ENCODE measurements at places on chromosomes 12 and 14.

DNA sequence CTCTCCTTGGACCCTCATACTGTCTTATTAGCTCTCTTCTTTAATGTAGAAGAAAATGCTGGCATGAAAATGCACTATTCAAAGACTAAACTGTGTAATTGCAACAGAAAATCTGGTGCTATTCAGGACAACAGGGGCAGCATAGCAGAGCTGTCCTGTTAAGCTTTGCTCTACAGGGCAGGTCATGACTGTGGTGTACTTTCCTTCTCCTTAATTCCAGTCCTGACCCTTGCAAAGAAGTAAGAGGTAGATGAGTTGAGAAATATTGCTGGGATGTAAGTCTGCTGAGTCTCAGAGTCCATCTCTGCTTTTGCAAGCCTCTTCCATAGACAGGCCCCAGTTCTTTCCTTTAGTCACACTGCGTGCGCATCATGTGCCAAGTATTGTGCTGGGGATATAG, 52.6 kb upstream of the STK38L start:
- no peak for DNase-seq

DNA sequence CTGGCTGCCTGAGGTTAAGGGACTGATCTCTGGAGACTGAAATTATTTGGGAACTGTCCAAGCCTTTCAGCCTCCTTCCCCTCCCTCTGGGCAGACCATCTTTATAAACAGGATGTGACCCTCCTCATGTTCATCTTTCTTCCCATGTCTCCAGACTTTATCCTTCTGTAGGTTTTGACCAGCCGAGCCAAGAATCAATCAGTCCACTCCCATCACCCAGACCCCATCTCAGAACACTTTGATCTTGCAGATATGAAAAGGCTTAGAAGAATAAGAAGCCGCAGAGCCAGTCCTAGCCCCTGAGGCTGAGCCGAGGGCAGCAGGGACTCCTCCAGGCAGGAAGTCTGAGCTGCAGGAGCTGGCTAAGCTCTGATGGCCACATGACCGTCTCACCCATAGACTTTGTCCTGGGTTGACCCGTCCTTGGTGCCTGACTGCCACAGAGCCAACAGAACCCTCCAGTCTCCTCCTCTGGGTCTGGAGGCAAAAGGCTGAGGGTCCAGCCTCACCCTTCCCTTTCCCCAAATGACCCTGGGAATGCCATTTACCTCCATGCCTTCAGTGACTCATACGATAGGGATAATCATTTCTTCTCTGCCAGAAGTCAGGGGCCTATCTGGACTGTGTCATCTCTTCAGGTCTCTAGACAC, 1.6 kb downstream of the KRT71 start:
- DNase-seq: no peak

GRCh38 chr14:73242357-73242901, 5.1 kb downstream of the PAPLN start:
- no peak for DNase-seq

GRCh38 chr12:79326222-79326621, 364.5 kb downstream of the PAWR start:
- no peak for DNase-seq

GRCh38 chr12:7303230-7303629, 642 bp upstream of the ACSM4 start:
- DNase-seq: no peak

GRCh38 chr12:53820514-53821306, 68.9 kb upstream of the CISTR start:
- no peak for DNase-seq

- DNase-seq: no peak
Measured at GRCh38 chr12:2027351-2027750, 23.1 kb upstream of the DCP1B start.

DNA sequence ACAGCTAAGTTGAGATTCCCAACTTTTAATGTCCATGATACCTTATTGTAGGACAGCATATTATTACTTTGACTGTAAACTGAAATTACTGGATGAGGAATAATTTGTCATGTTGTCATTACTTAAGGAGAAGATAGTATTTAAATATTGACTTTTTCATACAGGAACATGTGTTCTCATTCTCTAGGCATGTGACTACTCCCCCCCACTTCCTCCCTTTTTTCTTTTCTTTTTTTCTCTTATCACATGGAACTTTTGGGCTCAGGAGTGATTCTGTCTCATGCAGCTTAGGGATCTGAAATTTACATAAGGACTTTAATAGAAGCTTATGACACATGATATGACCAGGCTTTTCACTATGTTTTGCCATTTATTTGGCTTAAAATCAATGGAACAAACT, 127.7 kb upstream of the SLCO1C1 start:
- no peak for DNase-seq

GRCh38 chr14:91985521-91986255, 38.2 kb upstream of the FBLN5 start:
- DNase-seq: no peak

DNA sequence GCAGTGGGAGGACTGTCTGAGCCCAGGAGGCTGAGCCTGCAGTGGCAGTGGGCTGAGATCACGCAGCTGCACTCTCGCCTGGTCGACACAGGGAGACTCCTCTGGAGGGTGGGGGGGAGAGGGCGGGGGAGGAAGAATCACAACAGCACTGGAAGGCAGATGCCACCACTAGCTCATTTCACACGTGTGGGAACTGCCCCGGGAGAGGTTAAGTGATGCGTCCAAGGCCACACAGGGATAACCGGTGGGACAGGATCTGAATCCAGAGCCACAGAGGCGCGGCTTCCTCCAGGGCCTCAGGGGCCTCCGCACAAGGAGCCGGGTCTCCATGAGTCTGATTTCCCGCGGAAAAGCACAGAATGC, 20.8 kb downstream of the STX2 start:
- no peak for DNase-seq

DNA sequence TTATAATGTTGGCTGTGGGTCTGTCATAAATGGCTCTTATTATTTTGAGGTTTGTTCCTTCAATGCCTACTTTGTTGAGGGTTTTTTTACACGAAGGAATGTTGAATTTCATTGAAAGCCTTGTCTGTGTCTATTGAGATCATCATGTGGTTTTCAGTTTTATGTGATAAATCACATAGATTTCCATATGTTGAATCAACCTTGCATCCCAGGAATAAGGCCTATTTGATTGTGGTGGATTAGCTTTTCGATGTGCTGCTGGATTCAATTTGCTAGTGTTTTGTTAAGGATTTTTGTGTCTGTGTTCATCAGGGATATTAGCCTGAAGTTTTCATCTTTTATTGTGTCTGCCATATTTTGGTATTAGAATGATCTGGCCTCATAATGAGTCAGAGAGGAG, 27.6 kb downstream of the SLC2A13 start:
- no peak for DNase-seq

- no peak for DNase-seq
Measured at GRCh38 chr12:31228811-31229792, 96.8 kb downstream of the SINHCAF start.

GRCh38 chr14:101876555-101876938, 87.8 kb upstream of the DYNC1H1 start:
- peak; percentile 22 for DNase-seq

DNA sequence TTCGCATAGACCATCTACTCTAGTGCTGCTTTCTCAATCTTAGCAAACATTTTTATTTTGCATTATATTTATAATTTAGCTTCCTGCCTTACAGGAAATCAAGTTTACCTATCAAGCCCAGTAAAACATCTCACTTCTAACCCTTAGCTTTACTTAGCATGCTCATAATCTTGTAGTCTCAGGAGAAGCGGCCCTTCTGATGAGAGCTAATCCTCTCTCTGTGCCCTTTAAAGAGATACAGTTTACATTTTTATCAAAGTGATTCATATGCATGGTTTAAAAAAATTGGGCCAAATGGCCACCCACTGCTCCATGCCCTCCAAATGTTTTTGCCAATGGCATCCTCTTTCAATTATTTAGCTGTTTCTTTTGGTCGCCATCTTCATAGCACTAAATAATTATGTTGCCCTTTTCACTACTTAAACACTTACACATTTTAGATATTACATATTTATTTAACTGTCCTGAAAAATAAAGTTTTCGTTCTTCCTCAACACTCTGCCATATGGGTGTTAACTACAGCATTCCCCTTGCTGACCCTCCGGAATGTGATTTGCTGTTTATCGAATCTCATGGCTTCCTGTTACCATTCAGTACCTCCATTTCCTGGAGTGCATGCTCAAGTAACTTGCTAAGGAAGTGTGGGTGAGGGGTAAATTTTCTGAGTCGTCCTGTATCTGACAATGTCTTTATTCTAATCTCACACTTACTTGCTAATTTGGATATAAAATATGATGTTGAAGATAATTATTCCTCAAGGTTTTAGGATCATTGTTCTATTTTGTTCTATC, 29.3 kb downstream of the YLPM1 start:
- DNase-seq: no peak

DNA sequence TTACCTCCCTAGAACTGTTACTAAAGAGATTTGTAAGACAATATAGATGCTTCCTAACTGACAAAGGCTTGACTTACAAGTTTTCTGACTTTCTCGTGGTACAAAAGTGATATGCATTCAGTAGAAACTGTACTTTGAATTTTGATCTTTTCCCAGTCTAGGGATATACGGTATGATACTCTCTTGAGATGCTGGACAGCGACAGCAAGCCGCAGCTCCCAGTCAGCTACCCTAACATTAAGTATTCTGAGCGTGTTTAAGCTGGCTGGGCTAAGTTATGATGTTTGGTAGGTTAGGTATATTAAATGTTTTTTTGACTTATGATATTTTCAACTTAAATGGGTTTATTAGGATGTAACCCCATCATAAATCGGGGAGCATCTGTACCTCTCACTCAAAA, 55.2 kb upstream of the CDKL1 start:
- no peak for DNase-seq

DNA sequence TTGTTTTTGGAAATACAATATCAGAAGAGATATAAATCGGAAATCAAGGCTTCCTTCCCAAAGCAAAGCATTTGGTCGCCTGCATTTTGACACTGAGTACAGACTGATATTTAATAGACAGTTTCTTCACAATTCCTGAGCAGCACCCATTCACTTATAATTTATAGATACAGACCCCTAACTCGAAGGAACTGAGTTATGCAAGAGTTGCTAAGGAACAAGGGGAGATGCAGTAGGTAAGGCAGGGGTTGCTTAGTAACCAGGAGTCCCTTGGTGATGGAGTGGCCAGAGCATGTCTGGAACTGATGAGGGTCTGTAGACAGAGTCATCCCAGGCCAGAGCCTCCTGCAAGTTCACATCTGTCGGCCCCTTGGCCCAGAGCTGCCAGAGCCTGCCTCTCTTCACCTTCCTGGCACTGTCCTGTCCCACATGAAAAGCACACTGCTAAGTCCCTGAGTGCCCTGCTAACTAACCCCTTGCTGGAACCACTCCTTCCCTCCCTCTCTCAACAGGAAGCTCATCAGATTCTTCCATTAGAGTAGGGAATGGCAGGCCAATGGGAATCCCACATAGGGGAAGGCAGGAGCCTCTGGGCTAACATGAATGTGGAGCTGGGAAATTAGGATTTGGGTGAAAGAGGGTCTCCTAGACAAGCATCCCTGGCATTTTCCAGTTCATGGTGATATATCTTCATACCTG, 3.6 kb upstream of the DHRS2 start:
- no peak for DNase-seq

- DNase-seq: no peak
Measured at GRCh38 chr12:8956073-8956472, 6.6 kb upstream of the M6PR start.

- no peak for DNase-seq
Measured at GRCh38 chr14:91354979-91355685, 62.5 kb downstream of the CCDC88C start.

- no peak for DNase-seq
Measured at GRCh38 chr12:50725011-50725942, 38.6 kb upstream of the ATF1 start.

DNA sequence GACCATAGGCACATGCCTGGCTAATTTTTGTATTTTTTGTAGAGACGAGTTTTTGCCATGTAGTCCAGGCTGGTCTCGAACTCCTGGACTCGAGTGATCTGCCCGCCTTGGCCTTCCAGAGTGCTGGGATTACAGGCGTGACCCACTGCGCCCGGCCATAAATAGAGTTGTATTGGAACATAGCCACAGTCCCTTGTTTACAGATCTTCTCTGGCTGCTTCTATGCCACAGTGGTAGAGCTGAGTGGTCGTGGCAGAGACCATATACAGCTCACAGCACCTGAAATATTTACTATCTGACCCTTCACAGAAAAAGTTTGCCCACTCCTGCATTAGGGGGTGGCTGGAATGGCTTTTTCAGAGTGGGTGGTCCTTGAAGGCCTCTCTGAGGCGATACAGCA, 28.0 kb upstream of the TSPAN9 start:
- DNase-seq: no peak

Data from hippocampal formation (tissue), 2 donors.